Stimulated activated CD8-positive, alpha-beta memory T cell treated with anti-CD3 and anti-CD28 coated beads, Interleukin-4, amount 100 ng/mL, for 4 hours (primary cell): ENCODE measurements at places on chromosomes 1 and 21.

- DNase-seq: no peak
These were observed 19.3 kb downstream of the HAO2 start for GRCh38 chr1:119387858-119388257.

- no peak for DNase-seq
These were observed at the start of gene BCAN for GRCh38 chr1:156641761-156642264. BCAN (plus strand) TSS chr1:156642117; CDS start chr1:156646055, 3,938 bp downstream.

- DNase-seq: no peak
These were observed 427.2 kb upstream of the VAMP3 start for GRCh38 chr1:7343882-7344281.

GRCh38 chr21:39087238-39088030 lies 95.8 kb downstream of the PSMG1 start:
- DNase-seq: no peak

DNA sequence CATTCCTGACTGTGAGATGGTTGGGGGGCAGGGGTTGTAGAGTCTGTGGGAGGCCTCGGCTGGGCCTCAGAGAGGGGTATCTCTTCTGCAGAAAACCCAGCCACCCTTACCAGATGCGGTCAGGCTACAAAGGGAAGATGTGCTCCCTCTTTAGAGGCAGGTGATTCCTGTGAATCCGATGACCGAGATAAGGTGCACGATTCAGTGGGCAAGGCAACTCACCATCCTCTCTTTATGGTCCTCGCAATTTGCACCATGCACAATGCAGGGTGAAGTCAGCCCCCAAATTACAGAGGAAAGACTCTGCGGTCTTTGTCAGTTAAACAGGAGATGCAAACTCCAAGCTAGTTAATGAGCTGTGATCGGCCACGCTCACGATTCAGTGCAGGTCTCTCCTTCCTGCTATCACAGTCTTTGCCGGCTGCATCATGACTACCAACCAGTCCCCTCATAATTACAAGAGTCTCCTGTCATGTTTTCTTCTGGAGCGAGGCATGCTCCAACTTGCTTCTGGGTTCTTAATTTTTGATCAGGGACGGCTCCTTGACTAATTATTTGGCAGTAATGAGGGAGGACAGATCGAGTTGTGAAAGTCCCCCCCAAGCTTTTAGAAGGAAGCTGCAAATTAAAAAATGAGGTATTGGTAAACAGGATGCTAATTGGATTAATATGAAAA lies 12.5 kb downstream of the TP73 start:
- DNase-seq: no peak

- DNase-seq: no peak
These were observed 63.1 kb downstream of the BACE2 start for GRCh38 chr21:41231060-41231459.

DNA sequence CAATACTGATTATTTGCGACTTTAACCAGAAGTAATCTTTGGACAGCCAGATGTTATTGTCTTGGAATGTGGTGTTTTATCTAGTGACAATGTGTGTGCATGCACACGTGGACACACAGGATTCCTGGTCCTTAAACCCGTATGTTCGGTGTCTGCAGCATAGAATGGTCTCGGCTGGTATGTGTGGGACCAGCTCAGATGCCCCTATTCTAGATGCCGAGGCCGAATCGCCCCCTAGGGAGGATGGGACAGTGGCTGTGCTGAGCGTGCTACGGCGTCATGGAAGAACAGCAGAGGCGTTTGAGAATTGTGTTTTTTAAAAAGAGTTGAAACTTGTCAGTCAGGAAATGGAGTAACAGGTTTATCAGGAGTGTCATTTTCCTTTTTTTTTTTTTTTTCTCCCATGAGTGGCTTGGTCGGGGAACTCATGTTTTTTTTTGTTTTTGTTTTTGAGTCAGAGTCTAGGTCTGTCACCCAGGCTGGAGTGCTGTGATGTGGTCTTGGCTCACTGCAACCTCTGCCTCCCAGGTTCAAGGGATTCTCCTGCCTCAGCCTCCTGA lies 30.1 kb downstream of the SKI start:
- DNase-seq: no peak

GRCh38 chr1:16608838-16609560 lies 4.4 kb downstream of the NBPF1 start:
- no peak for DNase-seq

DNA sequence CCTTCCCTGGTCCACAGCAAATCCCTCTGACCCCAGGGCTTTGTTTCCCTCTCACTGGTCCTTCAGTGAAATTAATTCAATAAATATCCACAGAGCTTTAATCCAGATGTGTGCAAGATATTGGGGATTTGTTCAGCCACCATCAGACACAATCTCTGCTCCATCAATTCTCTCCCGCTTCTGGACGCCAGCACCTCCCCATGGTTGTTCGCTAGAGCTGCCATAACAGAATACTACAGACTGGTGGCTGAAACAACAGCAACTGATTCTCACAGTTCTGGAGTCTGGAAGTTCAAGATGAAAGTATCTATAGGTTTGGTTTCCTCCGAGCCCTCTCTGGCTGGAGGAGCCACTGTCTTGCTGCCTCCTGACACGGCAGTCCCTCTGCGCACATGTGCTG lies 303.9 kb downstream of the SMYD3 start:
- DNase-seq: no peak
